ENCODE measurements at places on chromosomes 11 and 22.
A peak's percentile ranks its signal among the peaks of the same experiment; 100 is the strongest.

DNA sequence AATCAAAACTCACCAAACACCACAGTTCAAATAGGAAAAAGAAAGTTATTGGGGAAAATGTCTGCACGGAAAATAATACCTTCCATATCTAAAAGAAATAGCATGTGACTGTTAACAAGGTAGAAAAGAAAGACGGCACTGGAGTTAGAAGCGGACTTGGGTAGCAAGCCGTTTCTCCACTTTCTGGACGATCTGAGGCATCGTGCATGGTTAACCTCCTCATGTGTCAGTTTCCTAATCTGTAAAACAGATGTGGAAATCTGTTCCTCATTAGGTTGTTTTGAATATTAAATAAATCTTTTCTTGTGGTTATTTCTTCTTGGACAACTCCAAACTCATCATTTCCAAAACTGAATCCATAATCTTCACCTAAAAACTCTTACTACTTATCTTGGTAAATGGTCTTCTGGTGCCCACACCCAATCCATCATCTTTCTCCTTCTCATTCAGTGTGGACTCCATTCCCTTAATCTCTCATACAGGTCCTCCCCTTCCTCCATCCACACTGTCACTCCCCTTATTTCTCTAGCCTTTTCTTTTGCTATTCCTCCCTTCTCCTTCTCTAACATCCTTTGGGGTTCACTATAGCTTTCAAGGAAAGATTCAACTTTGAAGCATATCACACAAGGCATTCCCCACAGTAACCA is 53.5 kb downstream of the VSIG10L2 start:
- no peak for DNase-seq

DNA sequence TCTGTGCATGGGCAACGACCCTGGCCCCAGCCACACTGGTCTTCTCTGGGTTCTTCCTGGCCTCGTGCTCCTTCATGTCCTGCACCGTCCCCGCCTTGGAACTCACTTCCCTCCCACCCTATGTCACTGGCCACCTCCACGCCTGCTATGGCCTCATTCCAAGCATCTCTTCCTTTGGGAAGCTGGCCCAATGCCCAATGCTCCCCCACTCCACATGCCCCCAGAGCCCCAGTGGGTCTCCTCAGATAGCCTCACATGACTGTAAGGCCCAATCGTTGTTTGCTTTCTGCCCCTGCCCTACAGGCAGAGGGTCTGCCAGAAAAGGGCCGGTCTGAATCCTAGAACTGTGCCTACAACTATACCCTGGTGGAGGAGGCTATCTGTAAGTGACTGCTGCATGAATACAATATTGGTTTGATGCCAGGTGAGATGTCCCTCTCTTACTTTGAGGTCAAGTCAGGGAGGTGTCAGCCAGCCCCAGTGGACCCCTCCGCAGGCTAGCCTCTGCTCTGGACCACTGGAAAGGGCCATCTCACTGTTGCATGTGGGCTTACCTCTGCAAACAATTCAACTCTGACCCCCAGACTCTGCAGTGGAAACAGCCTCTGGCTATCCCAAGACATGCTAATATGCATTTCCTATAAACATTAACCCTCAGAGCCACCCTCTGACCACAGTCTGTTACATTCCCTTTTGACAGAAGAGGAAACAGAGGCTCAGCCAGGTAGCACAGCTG is 2.1 kb upstream of the GNAZ start:
- DNase-seq: no peak

DNA sequence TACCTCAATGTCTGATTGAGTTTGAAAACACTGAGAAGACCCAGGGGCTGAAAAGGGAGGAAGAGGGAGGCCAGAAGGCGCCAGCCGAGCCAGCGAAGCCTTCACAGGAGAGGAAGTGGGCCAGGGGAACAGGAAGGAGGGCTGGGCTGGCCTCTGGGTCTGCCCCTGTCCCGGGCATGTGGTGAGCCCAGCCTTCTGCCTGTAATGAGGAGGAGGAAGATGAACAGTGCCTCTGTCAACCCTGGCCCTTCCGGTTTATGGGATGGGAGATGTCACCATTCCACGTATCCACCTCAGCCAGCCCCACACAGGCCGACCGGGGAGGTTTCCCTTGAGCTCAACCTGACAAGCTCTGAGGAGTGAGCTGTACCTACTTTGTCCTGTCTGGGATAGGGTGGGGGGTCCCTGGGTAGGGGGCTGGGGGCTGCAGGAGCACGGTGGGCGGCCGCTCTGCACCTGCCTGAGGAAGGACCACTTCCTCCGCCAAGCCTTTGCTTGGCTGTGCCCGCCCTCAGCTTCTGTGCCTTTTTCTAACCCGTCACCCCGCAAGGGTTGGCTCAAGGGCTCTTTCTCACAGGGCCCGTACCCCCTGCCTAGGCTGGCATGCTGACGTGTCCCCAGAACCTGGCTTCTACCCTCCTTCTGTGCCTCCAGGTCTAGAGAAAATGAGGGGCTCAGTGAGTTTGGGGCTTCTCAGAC is 2.0 kb downstream of the PARVG start:
- DNase-seq: peak; percentile 49

DNA sequence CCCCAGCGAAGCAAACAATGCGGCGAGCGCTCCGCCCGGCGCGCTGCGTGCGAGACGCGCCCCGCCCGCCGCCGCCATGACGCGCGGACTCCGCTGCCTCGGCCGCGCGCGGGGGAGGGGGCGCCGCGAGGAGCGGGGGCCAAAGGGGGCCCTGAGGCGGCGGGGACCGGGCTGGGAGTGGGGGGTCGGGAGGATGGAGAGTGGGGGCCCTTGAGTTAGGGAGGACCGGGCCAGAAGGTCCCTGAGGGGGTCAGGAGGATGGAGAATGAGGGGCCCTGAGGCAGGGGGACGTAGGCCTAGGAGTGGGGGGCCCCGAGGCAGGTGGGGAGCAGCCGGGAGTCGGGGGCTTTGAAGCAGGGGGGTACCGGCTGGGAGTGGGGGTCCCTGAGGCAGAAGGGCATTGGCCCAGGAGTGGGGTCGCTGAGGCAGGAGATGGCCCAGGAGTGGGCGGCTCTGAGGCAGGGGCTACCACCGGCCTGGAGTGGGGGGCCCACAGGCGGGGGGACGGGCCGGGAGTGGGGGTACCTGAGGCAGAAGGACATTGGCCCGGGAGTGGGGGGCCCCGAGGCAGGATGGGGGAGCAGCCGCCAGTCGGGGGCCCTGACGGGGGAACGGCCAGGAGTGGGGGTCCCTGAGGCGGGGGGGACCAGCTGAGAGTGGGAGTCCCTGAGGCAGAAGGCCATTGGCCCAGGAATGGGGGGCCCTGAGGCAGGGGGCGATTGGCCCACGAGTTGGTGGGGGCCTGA is at the start of gene BRD1:
TSS of gene BRD1 (minus strand) at position 21 of the 746 bp plus-strand sequence. CDS start 3,556 bp downstream, outside the sequence.
- DNase-seq: peak; percentile 53

- no peak for DNase-seq
Measured at GRCh38 chr11:121091492-121092152, 9.4 kb upstream of the TECTA start.

- no peak for DNase-seq
Measured at GRCh38 chr22:20000246-20001081, 16.2 kb downstream of the ARVCF start.

DNA sequence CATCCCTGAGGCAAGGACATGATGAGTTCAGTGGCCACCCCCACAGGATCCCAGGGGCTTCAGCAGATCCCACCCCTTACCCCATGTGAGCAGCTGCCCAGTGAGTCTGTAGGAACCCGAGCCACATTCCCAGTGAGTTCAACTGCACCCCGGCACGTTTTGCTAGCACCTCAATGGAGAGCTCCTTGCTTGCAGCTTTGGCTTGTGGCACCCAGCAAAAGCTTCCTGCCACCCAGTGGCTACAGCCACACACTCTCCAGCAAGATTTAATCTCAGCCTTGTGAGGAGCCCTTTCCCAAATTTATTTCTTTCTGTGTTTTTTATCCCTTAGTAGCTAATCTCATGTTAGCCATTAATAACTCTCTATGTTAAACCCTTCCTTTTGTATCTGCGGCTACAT is 4.0 kb downstream of the SAA1 start:
- DNase-seq: no peak

GRCh38 chr11:77101043-77101537 is 1.6 kb upstream of the OMP start:
- peak; percentile 7 for DNase-seq

- DNase-seq: no peak
Measured at GRCh38 chr22:45686836-45687235, 15.2 kb downstream of the ATXN10 start.

DNA sequence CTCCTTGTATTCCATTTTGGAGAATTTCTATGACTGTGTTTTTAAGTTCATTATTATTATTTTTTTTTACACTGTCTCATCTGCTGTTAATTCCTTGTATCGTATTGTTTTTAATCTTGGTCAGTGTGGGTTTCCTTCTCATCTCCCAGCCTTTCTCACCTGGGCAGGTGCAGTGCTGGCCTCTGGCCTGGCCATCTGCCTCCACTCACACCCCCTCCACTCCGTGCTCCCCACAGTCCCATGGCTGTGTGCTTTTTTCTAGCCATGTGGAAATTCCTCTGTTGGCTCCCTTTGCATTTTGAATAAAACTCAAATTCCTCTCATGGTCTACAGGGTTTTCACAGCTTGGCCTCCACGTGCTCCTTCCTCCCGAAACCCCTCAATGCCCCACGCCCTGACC is 50.3 kb upstream of the LINC01488 start:
- no peak for DNase-seq

GRCh38 chr11:125398994-125399640 is 96.9 kb downstream of the FEZ1 start:
- DNase-seq: no peak

DNA sequence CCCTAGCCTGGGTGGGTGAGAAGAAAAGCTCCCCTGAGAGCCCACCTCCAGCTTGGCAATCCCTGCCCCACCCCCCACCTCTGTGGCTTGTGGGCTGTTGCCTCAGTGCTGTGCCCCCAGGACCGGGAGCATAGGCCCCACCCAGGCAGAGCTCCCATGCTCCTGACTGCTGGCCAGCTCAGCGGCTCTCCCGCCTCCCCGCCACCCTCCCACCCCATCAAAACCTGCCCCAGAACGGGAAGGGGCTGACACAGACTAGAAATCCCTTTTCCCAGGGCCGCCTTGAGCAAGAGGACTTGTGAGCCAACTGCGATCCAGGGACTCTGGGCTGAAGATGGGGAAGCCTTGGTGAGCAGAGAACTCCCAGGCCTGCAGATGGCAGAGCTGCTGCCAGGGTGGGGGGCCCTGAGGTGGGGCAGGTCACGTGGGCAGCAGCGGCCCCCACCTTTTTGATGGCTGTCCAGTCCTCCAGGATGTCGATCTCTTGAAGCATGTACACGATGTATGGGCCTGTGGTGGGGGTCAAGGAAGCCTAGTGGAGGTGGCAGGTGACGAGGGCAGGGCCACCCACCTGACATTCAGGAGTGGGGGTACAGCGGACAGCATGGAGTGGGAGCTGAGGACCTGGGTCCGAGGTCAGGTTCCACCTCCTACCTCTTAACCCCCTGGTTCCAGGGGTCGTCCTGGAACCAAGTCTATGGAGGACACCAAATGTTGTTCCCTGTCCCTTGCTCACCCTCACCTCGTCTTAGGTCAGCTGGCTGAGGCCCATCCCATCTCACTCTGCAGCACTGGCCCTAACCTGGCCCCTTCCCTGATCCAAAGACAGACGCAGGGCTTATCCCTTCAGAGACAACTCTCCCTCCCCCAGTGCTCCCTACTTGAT is 2.3 kb upstream of the RIN1 start:
- DNase-seq: no peak

DNA sequence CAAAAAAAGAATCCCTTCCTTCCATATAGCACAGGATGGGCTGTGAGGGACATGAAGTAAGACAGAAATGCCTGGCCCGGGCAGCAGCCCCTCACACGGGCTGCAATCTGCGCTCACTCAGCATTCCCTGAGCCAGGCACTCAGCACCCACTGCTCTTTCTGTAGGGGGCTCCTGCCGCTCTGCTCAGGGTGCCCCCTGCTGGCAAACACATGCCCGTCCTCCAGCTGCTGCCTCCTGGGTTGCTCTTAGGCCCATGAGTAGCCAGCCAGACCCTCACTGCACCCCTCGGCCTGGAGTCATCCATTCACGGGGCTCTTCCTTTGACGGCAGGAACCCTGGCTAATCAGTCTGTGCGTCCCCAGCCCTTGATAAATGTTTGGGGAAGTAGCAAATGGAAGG is 6.9 kb downstream of the MCAT start:
- peak; percentile 37 for DNase-seq

GRCh38 chr22:24807284-24807950 is 1.4 kb downstream of the SGSM1 start:
- DNase-seq: no peak

DNA sequence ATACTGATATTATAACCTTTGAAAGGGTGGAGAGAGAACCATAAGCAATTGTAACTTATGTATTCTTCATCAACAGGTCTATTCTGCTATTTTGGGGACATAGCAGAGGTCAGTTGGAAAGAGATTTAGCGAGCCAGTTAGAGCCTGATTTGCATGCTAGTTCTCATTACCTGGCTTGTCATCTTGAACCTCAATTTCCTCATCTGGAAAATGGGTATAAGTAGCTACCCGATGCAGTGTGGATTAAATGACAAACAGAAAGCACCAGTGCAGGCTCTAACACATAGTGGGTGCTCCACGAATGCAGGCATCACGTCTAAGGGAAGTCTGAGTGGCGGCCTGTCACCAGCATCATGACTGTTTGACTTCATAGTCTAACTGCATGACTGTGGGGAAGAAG is 67.7 kb downstream of the LDLRAD3 start:
- DNase-seq: no peak

DNA sequence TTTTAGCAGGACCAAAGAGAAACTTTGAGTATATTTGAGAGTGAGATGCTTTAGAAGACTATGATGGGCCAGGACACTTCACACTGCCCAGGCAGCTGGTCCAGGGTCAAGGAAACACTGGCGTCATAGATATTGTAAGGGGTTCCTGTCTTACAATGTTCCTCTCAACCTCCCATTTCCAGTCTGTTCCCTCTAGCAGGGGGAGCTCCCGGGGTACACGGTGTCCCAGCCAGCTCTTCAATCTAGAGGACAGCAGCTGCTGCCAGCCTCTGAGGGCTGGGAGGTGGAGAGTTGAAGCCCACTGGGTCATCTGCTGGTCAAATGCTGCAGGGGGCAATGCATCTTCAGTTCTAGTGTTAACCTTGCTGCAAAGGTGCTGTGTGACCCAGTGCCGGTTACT is 40.7 kb upstream of the TIMP3 start:
- no peak for DNase-seq
